ENCODE measurements at places on chromosomes 3 and 15.

GRCh38 chr15:39801641-39802309 is 19.1 kb upstream of the FSIP1 start:
- DNase-seq = no peak

- DNase-seq = peak; percentile 44
Measured at GRCh38 chr3:58217209-58217811, 6.5 kb upstream of the DNASE1L3 start.

DNA sequence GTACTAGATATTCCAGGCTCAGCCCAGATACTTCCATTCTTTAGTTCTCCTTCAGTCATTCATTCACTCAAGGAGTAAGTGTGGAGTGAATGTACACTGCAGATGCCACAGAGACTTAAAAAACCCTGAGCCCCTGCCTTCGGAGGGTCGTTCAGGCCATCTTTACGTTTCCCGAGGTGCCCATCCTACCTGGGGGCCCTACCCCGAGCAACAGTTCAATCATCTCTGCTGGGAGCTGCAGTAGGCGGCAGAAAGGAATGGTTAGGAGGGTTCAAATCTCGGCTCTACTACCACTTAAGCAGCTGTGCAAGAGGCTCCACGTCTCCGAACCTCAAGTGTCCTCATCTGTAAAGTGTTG is 613 bp downstream of the SEC13 start:
- DNase-seq = no peak

GRCh38 chr15:73305331-73306211 is 63.2 kb downstream of the HCN4 start:
- no peak for DNase-seq

DNA sequence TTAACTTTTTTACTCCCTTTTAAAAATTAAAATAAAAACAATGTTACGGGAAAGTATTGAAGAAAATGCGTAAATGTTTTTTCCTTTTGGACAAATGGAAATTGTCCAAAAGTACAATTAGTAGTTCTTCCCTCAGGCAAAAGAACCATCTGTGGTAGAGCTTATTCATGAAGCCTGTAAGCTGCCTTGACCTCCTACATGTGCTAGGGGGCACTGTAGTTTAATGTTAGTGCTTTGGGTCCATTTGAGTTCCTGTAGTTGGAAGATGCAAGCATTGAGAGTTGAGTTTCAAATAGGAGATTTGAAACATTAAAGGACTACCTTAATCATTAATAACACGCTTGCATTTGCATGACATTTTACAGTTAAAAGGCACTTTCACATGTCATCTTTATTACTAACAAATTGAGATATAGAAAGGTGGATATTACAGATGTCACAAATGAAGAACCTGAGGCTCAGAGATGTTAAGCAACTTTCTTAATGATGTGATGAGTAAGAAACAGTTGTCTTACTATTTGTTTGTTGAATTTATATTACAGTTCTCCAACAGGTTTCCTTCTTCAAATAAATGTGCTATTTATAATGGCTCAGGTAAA is 1.8 kb upstream of the ZNF385D start:
- no peak for DNase-seq

DNA sequence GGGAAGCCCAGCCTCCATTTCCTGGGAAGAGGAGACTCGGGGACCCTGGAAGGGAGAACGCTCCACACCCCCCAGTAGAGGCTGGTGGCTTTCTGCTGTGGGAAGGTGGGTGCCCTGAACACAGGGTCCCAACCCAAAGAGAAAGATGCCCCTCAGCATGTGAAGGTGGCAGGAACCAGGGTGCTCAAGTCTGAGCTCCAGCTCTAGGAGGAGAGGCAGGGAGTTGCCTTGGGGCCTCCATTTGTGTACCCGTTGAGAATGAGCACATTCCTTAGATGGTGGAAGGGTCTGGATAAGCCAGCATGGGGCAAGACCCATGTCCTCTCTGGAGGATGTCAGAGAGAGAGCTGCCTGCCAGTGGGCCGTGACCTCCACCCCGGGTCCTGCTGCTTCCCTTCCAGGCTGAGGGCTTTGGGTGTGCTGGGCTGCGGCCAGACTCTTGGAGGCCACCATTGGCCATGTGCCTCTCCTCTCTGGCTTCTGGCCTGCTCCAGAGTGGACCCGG is 212.4 kb downstream of the TBC1D2B start:
- DNase-seq = no peak

DNA sequence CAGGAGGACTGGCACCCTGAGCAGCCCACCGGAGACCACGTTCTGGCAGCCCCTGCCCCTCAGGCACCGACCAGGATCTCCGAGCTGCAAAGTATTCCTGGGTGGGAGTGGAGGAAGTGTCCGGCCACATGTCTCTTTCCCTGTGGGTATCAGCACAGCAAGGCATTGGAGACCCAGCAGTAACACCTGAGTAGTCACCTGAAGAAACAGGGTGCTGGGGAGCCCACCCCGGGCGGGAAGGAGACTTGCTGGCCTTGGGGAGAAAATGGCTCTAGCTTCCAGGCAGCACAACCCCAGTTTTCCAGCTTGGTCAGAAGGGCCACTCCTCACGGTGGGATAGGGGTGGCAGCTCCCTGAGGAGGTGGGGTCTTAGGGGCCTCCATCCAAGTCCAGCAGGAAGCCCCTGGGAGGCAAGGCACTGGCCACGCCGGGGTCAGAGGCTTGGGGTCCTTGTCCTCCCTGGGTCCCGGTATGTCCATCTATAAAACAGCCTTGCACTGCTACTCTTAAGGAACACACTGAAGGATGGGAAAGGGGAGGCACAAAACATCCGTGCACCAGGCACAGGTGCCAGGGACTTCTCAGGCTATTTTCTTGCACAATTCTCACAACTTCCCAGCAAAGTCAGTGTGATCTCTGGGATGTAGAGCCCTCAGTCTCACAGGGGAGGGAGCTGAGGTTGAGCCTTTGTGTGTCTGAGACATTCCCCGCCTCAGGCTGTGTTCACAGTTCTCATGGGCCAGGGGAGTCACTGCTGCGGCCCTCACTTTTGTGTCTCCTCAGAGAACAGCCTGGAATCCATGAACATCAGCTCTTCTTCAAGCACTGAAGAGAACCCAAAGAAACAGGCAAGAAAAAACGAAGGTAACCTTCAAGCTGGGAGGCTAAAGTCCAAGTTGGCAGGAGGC is 11.9 kb downstream of the CFAP100 start:
- DNase-seq = no peak

DNA sequence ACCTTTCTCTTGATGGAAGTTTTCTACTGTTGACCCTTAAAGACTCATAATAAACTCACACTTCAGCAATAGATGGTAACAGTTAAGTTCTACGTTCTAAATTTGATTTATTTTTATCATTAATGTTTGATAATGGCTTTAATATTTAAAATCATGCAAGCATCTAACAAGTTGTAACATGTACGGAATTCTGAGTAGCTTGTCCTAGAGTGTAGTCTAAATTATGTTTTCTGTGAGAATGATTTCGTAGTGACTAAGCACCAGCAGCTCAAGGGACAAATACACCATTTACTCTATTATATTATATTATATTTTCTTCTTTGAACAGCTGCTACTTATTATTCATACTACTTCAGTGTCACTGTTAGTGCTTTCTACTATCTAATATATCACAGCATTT is 345.6 kb downstream of the NLGN1 start:
- no peak for DNase-seq
